ENCODE measurements at places on chromosomes 7 and 10.

- DNase-seq = no peak
Measured at GRCh38 chr10:118882741-118883140, 128.0 kb upstream of the CACUL1 start.

DNA sequence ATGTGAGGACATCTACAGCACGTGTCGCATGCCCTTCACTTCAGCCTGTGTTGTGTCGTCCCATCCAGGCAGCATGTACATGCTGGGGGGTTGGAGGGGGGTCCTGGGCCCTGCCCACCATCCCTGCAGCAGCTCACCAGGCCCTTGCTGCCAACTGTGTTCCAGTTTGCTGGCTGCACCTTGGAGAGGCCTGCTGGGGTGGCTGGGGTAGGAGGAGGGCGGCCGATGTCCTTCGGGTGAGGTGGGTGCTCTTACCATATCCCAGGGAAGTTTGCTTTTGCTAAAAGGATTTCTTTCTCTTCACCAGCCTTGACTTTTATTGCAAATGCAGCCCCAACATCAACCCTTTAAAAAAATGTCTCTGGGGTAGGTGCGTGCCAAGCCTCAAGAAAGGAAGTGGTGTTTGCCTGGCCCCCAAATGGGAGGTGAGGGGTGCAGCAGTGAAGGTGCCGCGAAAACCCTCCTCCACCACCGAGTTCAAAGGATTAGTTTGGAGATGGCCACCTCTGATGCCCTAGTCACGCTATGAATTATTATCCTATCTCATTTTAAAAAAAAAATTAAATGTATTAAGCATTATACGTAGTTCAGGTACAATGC, 165.8 kb upstream of the KLF6 start:
- DNase-seq = no peak

DNA sequence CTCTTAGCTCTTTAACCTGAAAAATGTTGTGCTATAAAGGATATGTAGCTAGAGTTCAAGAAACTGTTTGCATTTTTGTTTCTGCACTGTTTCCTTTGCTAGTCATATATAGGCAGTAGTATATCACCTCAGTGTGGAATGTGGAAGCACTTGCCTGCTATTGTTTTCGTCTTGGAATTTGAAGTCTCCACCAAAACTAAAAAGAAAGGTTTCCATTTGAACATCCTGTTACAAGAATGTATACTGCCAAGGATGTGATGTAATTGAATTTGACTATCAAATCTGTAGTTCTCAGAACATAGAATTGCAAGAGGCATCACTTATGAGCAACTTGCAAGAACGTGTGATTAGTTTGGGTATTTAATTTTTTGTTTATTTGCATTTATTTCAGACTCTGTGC, 51.1 kb upstream of the MEOX2 start:
- no peak for DNase-seq

- no peak for DNase-seq
Measured at GRCh38 chr10:35872671-35873070, 230.6 kb upstream of the FZD8 start.

DNA sequence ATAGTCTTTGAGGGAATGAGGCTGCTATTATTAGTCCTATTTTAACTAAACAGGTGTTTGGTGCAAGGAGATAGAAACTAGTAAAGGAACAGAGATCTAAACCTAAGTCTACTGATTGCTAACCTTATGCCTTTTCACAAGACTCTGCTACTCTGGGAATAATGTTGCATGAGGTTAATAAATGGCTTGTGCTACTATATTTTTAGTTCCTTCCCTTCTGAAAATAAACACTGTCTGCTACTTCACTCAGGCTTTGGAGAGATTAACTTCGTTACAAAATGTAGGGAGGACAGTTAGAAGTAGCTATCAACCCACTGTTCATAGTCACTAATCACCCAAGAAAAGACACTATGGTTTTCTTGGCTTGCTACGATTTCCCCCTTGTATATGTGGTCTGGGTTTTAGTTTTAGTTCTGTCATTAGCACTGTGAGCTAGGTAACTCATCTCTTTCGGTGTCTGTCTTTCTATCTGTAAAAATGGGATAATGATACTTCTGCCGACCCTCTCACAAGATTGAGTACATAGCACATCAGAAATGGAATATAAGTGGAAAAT, 296.2 kb downstream of the LRRTM3 start:
- DNase-seq = no peak

DNA sequence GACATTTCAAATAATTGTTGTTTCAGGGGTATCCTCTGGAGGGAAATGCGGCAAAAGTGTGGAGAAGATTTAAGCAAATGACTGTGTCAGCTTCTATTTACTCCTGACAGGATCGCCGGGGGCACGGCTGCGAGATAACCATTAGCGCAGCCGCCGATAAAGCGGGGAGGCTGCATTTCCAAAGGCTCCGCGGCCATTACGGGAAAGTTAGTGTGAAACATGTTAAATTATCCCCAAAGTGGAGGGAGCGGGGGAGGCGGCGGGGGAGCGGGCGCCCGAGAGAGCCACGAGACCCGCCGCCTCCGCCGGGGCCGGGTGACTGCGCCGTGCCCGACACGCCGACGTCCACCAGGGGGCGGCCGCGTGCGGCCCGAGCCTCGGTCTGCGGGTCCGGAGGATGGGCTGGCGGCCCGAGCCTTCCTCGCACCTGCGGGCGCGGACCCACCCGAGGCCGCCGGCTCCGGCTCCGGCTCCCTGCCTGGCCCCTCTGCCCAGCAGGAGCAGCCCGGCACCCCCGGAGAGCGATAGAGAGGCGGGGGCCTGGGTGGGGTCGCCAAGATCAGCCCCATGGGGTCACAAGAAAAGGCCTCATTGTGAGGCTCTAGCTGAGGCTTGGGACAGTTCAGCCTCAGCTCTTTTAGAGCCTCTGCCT, 74.4 kb upstream of the PAX2 start:
- no peak for DNase-seq

- DNase-seq = no peak
Measured at GRCh38 chr10:72081210-72081609, 7.1 kb downstream of the SPOCK2 start.

DNA sequence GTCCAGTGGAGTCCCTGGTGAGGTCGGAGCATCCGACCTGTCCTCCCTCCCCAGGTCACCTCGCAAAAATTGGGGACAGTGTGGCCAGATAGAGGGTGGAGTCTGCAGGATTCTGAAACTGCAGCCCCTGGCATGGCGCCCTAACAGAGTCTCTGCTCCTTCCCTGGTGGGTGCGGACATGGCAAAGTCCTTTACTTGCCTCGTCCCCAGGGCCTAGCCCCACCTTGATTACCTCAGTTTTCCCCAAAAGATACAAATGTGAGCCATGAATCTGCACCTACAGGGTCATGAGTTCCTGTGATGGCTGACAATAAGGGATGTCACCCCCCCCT, 47.7 kb downstream of the NPVF start:
- no peak for DNase-seq

DNA sequence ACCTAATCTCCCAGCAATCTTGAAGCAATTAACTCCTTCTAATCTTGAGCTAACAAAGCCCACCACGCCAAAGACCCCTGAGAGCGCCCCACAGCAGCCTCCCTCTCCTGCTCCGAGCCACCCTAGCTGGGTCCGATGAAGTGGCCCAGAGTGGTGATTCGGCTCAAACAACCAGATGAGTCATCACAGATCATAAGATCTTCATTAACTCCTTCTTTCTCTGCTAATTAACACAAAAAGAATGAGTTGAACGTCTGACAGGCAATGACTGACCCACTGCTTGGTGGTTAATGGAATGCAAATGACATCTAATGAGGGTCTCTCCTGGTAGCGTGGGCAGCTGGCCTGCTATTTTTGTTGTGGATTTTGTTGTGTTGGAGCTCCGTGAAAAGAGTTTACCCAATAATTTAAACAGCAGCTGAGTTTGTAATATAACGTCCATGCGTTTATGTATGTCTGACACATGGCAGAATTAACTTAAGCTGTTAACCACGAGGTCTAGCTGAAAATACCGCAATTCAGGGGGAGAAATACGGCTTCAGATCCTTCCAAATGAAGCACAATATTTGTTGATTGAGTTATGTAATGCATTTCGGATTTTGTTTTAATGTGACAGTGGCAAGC, 161.4 kb downstream of the RAB11FIP2 start:
- no peak for DNase-seq

DNA sequence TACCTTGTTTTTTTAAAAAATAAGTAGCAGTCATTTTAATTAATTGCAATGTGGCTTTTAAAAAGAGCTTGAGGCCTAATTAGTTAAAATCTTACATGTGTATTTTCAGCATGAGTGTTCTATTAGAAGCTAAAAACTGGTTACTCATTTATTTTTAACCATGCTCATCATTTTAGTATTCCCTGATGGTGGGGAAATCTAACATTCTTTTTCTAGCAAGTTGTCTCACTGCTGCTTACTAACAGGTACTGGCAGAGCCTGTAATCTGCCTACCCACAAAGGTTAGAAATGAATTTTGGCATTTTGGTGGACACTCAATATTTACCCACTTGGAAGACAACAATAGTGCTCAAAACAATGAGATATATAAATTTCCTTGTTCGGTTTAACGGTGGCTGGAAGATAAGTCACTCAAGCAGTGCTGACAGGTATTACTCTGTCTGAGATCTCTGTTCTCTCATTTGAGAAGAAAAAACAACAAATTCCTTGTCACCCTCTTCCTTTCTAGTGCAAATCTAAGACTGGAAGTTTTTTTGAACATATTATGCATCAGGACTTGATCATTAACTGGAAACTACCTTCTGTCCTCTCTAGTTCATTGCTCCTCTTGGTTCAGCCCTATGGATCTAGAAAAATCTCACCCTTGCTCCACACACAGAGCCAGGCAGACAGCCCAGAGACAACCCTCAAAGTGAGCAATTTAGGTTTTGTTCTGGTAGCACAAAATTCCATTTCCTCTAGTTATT, 83.3 kb downstream of the VWDE start:
- no peak for DNase-seq

GRCh38 chr10:37684765-37685164, 172.6 kb downstream of the ZNF248 start:
- no peak for DNase-seq

- no peak for DNase-seq
Measured at GRCh38 chr10:97825020-97825760, 24.5 kb upstream of the GOLGA7B start.

GRCh38 chr10:30387646-30388243, 38.7 kb upstream of the MTPAP start:
- DNase-seq = no peak

- DNase-seq = no peak
Measured at GRCh38 chr10:89421018-89421476, 6.7 kb downstream of the IFIT5 start.

- no peak for DNase-seq
Measured at GRCh38 chr7:55246171-55246570, 119.0 kb upstream of the LANCL2 start.

GRCh38 chr7:149205690-149206381, 10.5 kb downstream of the ZNF282 start:
- no peak for DNase-seq

- no peak for DNase-seq
Measured at GRCh38 chr10:107540981-107541380, 376.5 kb upstream of the SORCS1 start.

- no peak for DNase-seq
Measured at GRCh38 chr10:123840714-123841113, 50.9 kb downstream of the CPXM2 start.

DNA sequence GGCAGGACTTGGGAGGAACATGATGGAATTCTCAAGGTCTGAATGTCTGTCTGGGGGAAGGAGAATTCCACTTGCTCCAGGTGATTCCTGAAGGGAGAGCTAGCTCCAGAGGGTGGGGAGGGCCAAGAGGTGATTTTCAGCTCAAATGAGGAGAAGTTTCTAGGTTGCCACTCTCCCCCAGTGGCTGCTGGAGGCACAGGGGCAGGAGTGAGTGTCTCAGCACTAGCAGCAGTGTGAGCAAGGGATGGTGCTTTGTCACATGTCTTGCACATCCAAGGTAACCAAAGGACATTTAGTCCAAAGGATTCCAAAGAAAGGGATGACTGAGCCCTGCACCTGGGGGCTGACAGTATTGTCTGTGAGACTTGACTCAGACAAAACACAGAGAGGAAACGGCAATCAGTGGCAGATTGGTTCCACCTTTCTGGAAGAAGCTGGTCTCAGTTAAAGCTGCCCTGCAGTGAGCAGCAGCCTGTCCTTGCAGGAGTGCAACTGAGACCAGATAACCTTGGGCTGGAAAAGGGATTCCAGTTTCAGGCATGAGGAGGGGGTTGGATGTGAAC, 51.2 kb upstream of the PCBD1 start:
- DNase-seq = no peak

- DNase-seq = no peak
Measured at GRCh38 chr7:99949645-99950228, 20.3 kb upstream of the GJC3 start.

Measured in SHP77 treated with DMSO at 0.1 percent for 48 hours (cell line).